ENCODE measurements at places on chromosomes 3 and 15.

GRCh38 chr15:45586125-45586524, 1.1 kb upstream of the BLOC1S6 start:
- no peak for ATAC-seq
- H3K4me3 ChIP-seq = peak overlapping the region; percentile 76
- no peaks in the 10 kb centered on the region for H3K36me3 ChIP-seq
- H3K27me3 ChIP-seq = no peaks in the 10 kb centered on the region
- H3K4me1 ChIP-seq = peaks cover 47% of the 10 kb centered on the region
- H3K27ac ChIP-seq = peak overlapping the region; percentile 97

- H3K27me3 ChIP-seq = no peaks in the 10 kb centered on the region
- H3K4me3 ChIP-seq = no peak overlapping the region
- no peaks in the 10 kb centered on the region for H3K4me1 ChIP-seq
These were observed 264.0 kb upstream of the NSMCE3 start for GRCh38 chr15:29533647-29534046.

GRCh38 chr15:78359041-78359808, 19.1 kb downstream of the CRABP1 start:
- H3K4me3 ChIP-seq = no peak overlapping the region
- H3K27me3 ChIP-seq = peaks cover 39% of the 10 kb centered on the region
- ATAC-seq = no peak
- no peaks in the 10 kb centered on the region for H3K4me1 ChIP-seq
- H3K27ac ChIP-seq = no peak overlapping the region

DNA sequence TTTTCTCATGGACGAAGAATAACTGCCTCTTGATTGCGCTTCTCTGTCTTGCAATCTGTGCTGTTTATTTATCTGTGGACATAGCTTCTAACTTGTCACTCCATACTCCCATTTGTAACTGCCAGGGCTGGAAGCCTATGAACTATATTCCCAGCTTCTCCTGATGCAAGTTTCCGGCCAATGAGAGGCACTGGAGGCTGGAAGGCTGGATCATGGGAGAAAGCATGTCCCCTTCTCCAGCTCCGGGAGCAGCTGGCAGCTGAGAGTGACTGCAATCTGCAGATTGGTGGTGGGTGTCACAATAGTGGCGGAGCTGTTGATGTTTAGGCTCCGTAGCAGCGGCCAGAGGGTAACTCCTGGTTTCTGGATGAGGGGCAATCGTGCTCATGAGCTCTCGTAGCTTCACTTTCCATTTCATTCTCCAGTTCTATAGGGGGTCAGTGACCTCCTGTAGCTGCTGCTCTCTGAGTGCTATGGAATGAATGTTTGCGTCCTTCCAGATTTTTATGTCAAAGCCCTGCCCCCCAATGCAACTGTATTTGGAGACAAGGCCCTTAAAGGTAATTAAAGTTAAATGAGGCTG, 35.7 kb upstream of the PCSK6 start:
- peaks cover 25% of the 10 kb centered on the region for H3K4me1 ChIP-seq
- ATAC-seq = no peak
- H3K27me3 ChIP-seq = peaks cover 8% of the 10 kb centered on the region
- no peaks in the 10 kb centered on the region for H3K36me3 ChIP-seq
- no peak overlapping the region for H3K27ac ChIP-seq

DNA sequence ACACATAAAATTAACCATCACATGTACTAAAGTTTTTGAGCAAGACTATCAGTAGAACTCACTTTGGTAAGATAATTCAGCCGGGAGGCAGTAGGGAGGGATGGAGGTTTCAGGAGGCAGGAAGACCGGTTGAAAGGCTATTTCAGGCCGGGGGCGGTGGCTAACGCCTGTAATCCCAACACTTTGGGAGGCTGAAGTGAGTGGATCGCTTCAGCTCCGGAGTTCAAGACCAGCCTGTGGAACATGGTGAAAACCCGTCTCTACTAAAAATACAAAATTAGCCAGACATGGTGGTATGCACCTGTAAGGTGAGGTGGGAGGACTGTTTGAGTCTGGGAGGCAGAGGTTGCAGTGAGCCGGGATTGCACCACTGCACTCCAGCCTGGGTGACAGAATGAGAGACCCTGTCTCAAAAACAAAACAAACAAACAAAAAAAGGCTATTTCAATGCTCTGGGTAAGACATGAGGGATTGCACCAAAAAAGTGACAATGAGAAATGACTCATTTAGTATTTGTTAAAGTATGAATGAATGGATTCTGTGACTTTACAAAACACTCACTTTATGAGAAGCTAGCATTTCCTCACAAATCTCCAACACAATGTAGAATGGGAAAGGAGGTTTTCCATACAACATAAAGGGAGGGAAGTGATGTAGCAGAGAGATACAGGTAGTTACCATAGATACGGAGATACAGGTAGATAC, 43.9 kb downstream of the SH3BP5 start:
- H3K4me1 ChIP-seq = peaks cover 61% of the 10 kb centered on the region
- H3K27me3 ChIP-seq = no peaks in the 10 kb centered on the region
- peak overlapping the region; percentile 49 for H3K27ac ChIP-seq

GRCh38 chr15:76905013-76905839, at the start of gene SCAPER:
Gene SCAPER, minus strand, starts transcription at chr15:76905340. Its CDS starts 21,523 bp downstream, at chr15:76883817.
- peak within 1 kb of the TSS; percentile 95 for H3K27ac ChIP-seq
- no peaks in the 10 kb centered on the region for H3K36me3 ChIP-seq
- peak; percentile 99 for ATAC-seq
- no peaks in the 10 kb centered on the region for H3K27me3 ChIP-seq
- H3K4me1 ChIP-seq = peaks cover 33% of the 10 kb centered on the region
- peak within 1 kb of the TSS; percentile 74 for H3K4me3 ChIP-seq

GRCh38 chr3:59968513-59969045, 918.8 kb upstream of the CFAP20DC start:
- no peak overlapping the region for H3K4me3 ChIP-seq
- ATAC-seq = no peak
- no peak overlapping the region for H3K27ac ChIP-seq

DNA sequence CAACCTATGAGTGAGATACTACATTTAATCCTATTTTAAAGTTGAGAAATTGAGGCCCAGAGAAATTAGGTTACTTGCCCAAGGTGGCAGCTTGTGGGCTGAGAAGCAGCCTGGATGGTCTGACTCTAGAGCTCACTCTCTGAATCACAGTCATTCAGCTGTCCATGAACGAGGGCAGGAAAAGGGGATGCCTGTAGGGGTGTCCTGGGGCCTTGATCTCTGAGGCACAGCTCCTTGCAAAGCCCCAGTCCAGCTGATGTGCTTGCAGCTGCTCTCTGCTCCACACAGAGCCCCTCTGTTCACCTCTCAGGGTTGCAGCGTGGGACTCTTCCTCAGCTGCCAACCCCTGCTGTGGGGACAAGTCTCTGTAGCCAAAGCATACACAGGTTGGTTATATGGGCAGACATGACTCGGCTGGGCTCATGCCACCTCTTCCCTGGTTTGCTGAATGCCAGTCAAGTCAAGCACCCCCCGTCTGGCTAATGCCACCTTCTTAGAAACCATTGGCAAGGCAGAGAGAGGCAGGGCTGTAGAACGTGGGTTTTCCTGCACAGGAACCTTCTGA, 56.8 kb downstream of the GASK1A start:
- peaks cover 3% of the 10 kb centered on the region for H3K4me1 ChIP-seq
- no peak for ATAC-seq
- H3K36me3 ChIP-seq = no peaks in the 10 kb centered on the region
- no peaks in the 10 kb centered on the region for H3K27me3 ChIP-seq

DNA sequence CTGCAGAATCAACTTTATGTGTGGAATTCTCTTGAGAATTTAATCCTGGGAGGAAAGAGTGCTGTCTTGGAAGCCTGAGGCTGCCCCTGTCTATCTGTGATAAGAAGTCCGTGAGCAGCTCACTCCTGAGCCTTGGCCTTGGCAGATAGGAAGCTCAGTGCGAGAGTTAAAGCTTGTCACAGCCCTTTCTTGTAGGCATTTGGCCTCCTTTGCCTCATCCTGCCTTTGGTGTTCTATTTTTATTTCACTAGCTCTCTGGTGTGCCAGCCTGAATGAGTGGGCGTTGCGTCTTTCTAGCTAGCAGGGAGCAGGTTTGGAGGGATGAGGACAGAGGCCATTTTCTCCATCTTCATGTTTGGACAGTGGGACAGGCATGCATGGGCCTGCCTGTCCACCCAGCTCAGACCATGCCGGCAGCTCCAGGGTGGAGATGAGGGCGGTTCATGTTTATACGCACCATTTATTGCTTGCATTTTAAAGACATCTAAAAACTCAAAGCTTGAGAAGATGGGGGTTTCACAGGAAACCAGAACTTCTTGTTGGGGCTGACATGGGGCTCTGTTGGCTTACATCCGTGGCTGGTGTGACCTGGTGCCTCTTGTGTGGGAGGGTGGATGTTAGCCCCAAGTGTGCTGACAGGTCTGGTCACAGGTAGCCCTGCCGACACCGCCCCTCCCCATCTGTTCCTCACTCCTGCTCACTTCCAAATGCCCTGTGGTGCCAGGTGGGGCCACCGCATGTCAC, 29.8 kb downstream of the IRAK2 start:
- H3K27ac ChIP-seq = peak overlapping the region; percentile 86
- no peaks in the 10 kb centered on the region for H3K36me3 ChIP-seq
- H3K4me3 ChIP-seq = no peak overlapping the region
- H3K4me1 ChIP-seq = peaks cover 23% of the 10 kb centered on the region
- no peaks in the 10 kb centered on the region for H3K27me3 ChIP-seq

DNA sequence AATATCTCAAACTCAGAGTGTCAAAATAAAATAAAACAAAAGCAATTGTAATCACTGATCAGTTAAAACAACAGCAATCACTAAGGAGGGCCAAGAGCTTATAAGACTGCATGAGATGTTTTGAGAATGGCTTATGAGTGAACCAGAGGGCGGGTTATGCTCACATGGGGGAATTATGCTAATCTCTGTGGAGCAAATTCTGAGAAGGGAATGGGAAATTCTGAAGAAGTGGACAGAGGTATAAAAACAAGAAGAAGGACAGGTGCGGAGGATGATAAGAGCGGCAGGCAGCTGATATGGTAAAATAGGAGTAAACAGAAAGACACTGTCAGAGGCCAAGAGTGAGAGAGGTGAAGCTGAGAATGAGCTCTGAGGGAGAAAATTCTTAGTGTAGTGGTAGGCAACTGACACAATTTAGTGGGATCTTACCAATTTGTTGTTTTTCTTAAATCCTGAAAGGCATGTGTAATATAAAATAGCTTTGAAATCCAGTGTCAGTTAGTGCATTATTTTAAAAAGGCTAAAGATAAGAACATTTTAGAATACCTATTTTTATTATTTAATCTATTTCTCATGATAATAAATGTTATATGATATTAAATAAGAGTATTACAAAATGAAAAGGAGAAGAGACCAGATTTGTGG, 133.8 kb downstream of the SPATA16 start:
- H3K36me3 ChIP-seq = no peaks in the 10 kb centered on the region
- no peaks in the 10 kb centered on the region for H3K27me3 ChIP-seq
- ATAC-seq = no peak
- H3K4me1 ChIP-seq = no peaks in the 10 kb centered on the region
- no peak overlapping the region for H3K27ac ChIP-seq

- H3K4me3 ChIP-seq = no peak overlapping the region
- H3K27ac ChIP-seq = no peak overlapping the region
- no peaks in the 10 kb centered on the region for H3K36me3 ChIP-seq
- no peaks in the 10 kb centered on the region for H3K27me3 ChIP-seq
- no peak for ATAC-seq
These were observed 64.8 kb downstream of the ADAM10 start for GRCh38 chr15:58684751-58685150.

GRCh38 chr3:47578691-47579632, at the start of gene CSPG5:
Gene CSPG5, minus strand, starts transcription at chr3:47578865. Its CDS starts 172 bp downstream, at chr3:47578693.
- no peak within 1 kb of the TSS for H3K27ac ChIP-seq
- peak within 1 kb of the TSS; percentile 76 for H3K4me3 ChIP-seq
- peak; percentile 60 for ATAC-seq
- H3K4me1 ChIP-seq = peaks cover 22% of the 10 kb centered on the region

- H3K4me1 ChIP-seq = no peaks in the 10 kb centered on the region
- no peak overlapping the region for H3K4me3 ChIP-seq
- H3K27me3 ChIP-seq = no peaks in the 10 kb centered on the region
- ATAC-seq = no peak
- H3K36me3 ChIP-seq = no peaks in the 10 kb centered on the region
These were observed 293.1 kb downstream of the GBE1 start for GRCh38 chr3:81468391-81468790.

DNA sequence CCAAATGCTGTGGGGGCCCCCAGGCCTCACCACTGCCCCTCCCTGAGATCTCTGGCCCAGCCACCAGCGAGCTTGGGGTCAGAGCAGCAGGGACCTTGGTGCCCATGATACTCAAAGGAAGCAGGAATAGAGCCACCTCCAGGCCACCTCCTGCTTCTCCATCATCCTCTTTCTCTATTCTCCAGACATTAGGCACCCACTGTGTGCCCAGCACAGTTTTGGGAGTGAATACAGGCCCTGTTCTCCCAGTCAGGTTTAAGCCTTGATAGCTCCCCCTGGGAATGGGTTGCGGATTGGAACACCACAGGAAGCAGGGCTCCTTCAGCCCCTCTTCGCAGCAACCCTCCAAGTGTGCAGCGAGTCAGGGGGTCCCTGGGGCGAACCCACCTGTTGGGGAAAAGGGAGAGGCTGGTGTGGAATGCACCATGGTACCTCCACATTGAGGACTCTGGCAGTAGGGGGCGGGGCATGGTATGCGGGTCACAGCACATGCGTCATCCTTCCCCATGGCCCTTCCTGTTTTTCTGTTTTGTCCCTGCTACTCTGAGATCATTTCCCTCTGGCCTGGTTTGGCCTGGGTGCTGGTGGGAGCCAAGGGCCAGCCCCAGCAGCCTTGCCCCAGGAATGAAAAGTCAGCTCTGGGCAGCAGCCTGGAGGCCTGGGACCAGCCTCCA, 14.2 kb upstream of the SEMA3B start:
- no peaks in the 10 kb centered on the region for H3K36me3 ChIP-seq
- H3K4me1 ChIP-seq = peaks cover 98% of the 10 kb centered on the region
- ATAC-seq = peak; percentile 68
- H3K27ac ChIP-seq = peak overlapping the region; percentile 100

DNA sequence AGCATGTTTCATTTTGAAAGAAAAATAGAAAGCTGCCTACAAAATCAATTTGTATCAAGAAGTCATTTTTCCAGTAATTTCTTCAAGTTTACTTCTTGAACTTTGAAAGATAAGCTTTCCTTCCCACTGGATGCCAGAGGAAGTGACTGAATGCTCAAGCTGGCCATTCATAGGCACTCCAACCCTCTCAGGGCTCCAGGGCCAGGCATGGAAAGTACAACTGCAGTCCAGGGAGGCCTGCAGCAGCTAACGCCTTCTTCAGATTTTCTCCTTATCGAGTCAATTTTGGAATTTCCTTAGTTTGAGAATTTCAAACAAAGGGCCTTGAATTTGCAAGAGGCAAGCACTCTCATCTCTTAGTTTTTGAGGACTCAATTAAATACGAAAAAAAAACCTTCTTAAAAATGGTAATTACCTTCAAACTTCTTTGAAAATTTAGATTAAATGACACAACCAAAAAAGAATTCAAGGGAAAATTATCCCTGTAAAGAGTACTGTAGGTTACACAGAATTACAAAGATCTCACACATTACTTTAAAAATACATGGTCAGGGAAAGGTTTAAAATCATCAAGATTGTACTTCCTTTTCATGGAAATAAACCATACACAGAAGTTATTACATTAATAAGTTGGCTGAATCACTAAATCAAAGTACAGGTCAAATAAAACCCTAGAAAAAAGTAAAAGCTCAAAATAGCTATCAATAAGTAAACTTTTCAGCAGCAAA, 2.5 kb downstream of the UBP1 start:
- no peak for ATAC-seq
- no peaks in the 10 kb centered on the region for H3K36me3 ChIP-seq
- H3K27me3 ChIP-seq = no peaks in the 10 kb centered on the region
- peaks cover 3% of the 10 kb centered on the region for H3K4me1 ChIP-seq

Measured in gastroesophageal sphincter (tissue), 4 donors.